Vagina (tissue), 2 donors: ENCODE measurements at places on chromosomes 5 and 9.

GRCh38 chr5:417301-418161 lies 25.4 kb upstream of the EXOC3 start:
- DNase-seq: no peak

DNA sequence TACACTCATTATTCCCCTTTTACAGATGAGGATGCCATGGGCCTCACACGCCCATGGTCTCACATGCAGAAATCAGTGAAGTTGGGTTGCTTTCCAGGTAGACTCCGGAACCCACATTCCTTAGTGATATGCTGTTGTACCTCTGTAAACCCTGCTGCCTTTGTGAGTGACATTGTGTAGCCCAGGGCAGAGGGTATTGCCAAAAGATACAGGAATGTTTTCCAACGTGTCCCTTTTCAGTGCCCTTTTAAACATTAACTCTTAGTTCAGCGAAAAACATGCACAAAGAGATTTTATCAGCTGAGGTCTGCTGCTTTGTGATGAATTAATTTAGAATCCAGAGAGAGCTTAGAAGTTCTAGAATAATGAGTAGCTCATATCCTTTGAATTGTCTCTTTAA lies 38.3 kb upstream of the TRMT10B start:
- no peak for DNase-seq

GRCh38 chr9:137455359-137455991 lies 3.7 kb downstream of the NSMF start:
- DNase-seq: no peak

GRCh38 chr9:4382722-4383317 lies 83.0 kb upstream of the GLIS3 start:
- no peak for DNase-seq

GRCh38 chr5:137398154-137398553 lies 101.0 kb downstream of the SPOCK1 start:
- DNase-seq: no peak

DNA sequence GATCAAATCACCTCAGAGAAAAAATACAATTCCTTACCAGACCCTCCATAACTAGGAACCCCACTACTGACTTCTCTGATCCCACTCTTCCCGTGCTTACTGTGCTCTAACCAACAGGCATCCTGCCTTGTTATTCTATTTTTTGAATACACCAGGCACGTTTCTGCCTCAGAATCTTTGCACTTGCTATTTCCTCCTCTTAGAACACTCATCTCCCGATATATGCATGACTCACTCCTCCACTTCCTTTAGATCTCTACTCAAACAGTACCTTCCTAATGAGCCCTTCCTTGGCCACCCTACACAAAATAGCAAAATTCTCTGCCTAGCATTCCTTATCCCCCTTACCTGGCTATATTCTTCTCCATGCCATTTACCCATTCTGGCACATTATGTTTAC lies 43.9 kb downstream of the MAPKAP1 start:
- no peak for DNase-seq
